ENCODE measurements at places on chromosomes 5 and 9.

DNA sequence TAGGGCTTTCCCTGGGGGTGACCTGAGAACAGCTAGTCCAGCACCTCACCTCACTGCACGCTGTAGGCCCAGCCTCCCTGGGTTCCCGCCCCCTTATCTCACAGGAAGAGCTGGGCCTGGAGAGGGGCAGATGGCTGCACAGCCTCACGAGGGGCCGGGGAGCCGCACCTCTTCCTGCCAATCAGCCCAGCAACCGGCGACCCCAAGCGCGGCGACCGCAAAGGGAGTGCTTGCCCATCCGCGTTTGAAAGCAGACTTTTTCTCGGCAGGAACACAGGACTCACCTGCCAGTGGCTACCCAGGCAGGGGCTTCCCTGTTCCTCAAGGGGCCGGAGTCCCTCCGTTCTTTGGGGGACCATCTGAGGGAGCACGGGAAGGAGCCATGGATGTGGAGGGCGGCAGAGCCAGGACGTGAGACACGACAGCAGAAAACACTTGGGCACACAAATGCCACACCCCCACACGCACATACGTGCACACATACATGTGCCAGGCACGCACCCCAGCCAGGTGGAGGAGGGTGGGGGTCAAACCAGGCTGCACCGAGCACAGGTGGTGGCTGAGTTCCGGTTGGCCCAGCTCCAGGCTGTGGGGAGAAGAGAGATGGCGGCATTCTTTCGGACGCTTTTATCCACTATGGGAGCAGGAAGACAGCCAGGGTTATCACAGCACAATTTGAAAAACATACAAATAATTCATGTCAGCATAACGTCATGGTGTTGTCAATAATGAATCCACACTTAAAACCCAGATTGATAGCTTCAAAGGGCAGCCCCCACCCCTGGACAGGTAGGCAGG is 11.3 kb downstream of the TMEM250 start:
- DNase-seq: no peak

- no peak for DNase-seq
These were observed 224.9 kb downstream of the SNX18 start for GRCh38 chr5:54742417-54742891.

- DNase-seq: no peak
These were observed 41.7 kb upstream of the ZNF354B start for GRCh38 chr5:178818094-178818493.

- DNase-seq: no peak
These were observed 17.1 kb downstream of the GKAP1 start for GRCh38 chr9:83800236-83801033.

- no peak for DNase-seq
These were observed 1020.4 kb upstream of the WWC1 start for GRCh38 chr5:167271081-167271480.

GRCh38 chr9:37464006-37464405 is 1.2 kb downstream of the ZBTB5 start:
- DNase-seq: no peak

- DNase-seq: no peak
These were observed 73.0 kb upstream of the SNX2 start for GRCh38 chr5:122701640-122702523.

- no peak for DNase-seq
These were observed 268.1 kb downstream of the EFNA5 start for GRCh38 chr5:107402434-107403227.

DNA sequence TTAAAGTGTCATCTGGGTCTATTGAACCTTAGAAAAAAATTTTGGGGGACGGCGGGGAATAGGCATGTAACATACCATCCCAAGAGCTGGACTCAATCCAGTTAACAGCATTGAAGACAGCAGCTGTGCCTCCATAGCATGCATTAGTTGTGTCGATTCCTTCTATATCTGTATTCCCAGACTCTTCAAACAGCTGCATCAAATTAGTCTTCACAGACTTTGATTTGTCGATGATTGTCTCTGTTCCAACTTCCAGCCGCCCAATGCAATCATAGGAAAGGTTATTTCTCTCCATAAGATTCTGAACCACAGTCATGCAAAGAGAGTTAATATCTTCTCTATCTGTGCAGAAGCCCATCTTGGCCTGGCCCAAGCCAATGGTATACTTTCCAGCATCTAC is 14.8 kb downstream of the HMGCS1 start:
- DNase-seq: no peak

GRCh38 chr5:128376577-128376976 is 161.5 kb downstream of the FBN2 start:
- DNase-seq: no peak

- no peak for DNase-seq
These were observed 589 bp upstream of the THBS4 start for GRCh38 chr5:80034559-80034958.

DNA sequence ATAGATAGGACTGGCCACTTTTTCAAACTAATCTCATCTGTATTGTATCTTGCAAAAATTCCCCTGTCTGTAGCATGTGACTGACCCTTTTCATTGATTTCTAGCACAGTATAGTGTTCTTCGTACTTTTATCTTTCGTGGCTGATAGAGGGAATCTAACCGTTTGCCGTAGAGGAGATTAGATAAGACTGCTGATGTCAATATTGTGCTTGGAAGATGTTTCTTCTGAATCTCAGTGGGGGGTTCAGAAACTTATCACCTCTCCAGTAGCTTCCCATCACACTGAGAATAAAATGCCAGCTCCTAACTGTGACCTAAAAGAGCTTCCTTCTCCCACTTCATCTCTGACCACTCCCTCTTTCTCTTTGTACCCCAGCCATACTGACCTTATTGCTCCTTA is 25.4 kb upstream of the ALDOB start:
- no peak for DNase-seq

- no peak for DNase-seq
These were observed 17.2 kb upstream of the SIL1 start for GRCh38 chr5:139215107-139215975.

GRCh38 chr9:34259315-34259714 is 69.8 kb downstream of the KIF24 start:
- DNase-seq: no peak

DNA sequence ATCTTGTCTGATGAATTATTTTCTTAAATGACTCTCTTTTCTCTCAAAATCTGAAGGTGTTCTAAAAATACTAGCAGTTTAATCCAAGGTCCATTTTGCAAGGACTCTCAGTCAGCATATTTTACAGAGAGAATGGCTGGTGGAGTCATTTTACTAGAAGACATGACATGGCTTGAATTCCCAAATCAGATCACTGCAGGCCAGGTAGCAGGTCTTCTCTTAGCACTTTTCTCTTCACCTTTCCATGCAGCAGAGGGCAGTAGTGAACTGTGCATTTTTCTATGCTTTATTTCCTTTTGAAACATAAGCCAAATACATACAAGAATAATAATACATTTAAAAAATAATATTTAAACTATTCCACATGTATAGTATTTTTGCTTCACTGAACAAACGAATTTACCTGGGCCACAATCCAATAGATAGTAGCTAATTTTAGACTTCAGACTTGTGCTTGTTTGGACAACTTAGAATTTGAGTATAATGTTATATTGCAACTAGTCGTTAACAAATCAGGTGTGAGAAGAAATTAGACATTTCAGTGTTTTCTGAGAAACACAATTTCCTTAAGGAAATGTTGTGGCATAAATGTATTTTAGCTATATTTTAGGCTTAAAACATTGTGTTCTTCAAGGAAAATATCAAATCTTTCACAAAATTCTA is 289.4 kb upstream of the DAB2 start:
- peak; percentile 10 for DNase-seq

DNA sequence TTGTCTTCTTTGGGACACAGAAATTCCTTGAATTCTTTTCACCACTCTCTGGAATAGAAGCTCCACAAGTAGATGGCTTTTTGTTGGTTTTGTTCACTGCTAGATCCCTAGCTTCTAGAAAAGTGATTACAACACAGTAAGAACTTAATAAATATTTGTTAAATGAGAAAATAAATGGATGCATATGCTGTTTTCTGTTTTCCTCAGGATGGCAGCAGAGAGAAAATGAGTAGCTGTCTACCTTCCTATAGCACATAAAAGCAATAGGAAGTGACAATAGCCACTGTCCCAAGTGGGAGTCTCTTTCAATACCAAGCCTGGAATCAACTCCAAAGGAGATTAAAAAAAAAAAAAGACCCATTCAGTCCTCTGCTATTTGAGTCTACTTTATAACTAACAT is 100.6 kb upstream of the NREP start:
- DNase-seq: no peak

DNA sequence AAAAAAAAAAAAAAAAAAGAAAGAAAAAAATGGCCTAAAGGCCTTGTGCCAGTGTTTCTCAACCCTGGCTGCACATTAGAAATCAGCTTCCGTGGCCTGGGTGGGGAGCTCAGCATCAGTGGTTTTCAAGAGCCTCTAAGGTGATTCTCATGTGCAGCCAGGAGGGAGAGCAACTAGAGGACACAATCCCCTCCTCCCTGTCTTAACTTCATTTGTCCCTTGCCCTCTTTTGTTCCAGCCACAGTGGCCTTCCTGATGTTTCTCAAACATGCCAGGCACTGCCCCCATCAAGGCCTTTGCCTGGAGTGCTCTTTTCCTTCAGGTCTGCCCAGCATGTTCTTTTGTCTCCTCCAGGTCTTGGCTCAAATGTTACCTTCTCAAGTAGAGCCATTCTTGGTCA is 42.4 kb downstream of the HOMER1 start:
- DNase-seq: no peak

- no peak for DNase-seq
These were observed 4.7 kb downstream of the SLC27A4 start for GRCh38 chr9:128344931-128345605.

GRCh38 chr5:115184770-115185169 is 15.1 kb upstream of the TRIM36 start:
- DNase-seq: no peak

GRCh38 chr9:114287763-114288192 is 35.1 kb upstream of the ORM1 start:
- DNase-seq: no peak

- DNase-seq: no peak
These were observed 30.4 kb upstream of the NKX2-5 start for GRCh38 chr5:173265433-173265832.

DNA sequence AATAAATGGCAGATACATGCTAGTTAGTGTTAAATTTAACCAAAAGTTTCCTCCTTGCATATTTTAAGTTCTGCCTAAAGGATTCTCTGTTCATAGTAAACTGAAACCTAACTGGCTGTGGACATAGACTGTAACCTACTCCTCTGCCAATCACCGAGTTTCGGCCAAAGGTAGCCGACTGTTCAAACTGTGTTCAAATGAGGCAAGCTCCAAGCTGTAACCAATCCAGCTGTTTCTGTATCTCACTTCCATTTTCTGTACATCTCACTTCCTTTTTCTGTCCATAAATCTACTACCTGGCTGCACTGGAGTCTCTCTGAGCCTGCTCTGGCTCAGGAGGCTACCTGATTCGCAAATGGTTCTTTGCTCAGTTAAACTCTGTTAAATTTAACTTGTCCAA is 44.1 kb downstream of the KCNV2 start:
- DNase-seq: no peak

- DNase-seq: no peak
These were observed 60.2 kb downstream of the SFXN1 start for GRCh38 chr5:175538576-175538975.

- no peak for DNase-seq
These were observed 13.1 kb downstream of the ZNF608 start for GRCh38 chr5:124733329-124733650.

- no peak for DNase-seq
These were observed 71.4 kb downstream of the ASTN2 start for GRCh38 chr9:117343427-117343826.

DNA sequence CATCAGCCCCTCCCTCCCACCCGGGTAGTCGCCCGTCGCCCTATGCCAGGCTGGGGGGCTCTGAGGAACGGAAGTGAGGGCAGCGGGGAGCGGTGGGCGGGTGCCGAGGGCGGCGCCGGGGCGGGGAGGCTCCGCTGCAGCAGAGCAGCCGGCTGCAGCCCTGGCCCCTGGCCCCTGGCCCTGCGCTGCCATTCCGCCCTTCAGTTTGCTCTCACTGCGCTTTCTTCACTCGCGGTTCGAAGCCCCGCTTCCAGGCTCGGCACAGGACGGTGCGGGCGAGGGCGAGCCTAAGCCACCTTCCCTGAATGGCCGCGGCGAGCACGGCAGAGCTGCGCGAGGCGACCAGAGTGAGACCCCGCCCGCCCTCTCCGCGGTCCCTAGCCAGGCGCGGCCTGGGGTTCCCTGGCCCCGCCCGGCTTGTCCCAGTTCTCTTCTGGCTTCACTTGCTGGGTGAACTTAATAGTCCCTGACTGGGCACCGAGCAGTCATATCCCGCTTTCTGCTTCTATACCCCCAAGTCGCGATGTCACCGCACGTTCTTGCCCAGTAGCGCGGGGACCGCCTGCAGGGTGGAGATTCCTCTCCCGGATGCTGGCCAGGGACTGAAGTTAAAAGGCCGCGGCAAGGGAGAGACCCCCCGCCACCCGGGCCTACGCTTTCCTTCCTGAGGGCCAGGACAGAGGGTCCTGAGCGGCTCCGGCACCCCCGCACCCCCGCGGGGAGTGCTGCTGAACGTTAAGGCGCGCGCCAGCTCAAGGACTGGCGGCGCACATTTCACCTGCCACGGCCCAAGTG is 623 bp upstream of the TRIM36 start:
- no peak for DNase-seq

- no peak for DNase-seq
These were observed 1.2 kb upstream of the NIPAL4 start for GRCh38 chr5:157458835-157459234.

- no peak for DNase-seq
These were observed 26.7 kb downstream of the CYFIP2 start for GRCh38 chr5:157292599-157292998.

GRCh38 chr9:128580731-128581130 is 28.3 kb downstream of the SPTAN1 start:
- DNase-seq: no peak

Data from T-helper 2 cell (primary cell).